A549 treated with ZK216348 at 1 μM for 4 hours (cell line): ENCODE measurements at places on chromosomes 5 and 9. TPM values are rescaled to one million over a fixed set of nuclear protein-coding genes. Genes with fewer than 3 reads are reported as not detected.

DND1 gene
- 0.33 to 1.1 TPM (median 0.86 TPM) in 5 replicates for total RNA-seq

RUSC2 gene
- total RNA-seq = 18.2 to 39.9 TPM (median 32.4 TPM) in 5 replicates

ARL14EPL gene
- 0.18 to 0.33 TPM (median 0.18 TPM) in 3 of 5 replicates, not detected in the others for total RNA-seq

DPYSL3 gene
- total RNA-seq = 16.2 to 20.7 TPM (median 18.0 TPM) in 5 replicates
